ENCODE measurements at places on chromosomes 3 and 15.

DNA sequence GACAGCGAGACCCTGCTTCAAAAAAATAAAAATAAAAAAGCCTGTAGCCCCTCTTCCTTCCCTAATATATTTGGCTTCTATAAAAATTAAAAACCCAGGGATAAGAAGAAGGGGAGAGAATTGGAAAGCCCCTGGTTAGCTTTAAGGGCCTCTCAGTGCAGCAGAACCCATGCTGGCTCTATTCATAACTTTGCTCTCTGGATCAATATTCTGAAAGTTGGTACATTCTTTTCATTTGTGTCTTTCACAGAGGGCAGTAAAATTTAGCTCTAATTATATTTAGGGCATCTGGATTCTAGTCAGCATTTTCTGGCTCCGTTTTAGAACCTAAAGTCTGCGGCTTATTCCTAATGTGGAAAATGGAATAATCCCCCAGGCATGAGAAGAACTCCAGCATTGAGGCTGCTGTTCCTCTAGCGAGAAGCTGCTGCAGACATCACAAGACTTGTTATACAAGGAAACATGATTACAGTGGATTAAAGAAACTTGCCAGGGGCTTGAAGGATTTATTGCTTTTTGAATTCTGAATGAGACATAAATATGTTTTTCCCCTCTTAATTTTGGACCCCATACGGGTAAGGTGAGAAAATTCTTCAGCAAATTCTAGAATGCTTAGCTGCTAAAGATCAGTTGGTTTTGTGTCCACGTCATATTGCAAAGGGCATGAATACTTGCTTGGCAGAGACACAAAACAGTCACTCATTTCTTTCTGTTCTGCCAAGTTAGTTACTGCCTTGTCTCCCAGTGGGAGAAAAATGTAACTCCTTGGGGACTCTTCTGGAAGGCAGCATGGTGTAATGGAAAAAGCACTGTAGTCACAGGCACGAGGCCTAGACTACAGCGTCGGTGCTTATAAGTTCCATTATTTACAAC lies 177.7 kb downstream of the VGLL4 start:
- peak; percentile 85 for DNase-seq

GRCh38 chr3:156769721-156770654 lies 56.2 kb upstream of the LEKR1 start:
- peak; percentile 57 for DNase-seq

GRCh38 chr15:40102897-40103858 lies 5.5 kb downstream of the BMF start:
- DNase-seq: peak; percentile 91

DNA sequence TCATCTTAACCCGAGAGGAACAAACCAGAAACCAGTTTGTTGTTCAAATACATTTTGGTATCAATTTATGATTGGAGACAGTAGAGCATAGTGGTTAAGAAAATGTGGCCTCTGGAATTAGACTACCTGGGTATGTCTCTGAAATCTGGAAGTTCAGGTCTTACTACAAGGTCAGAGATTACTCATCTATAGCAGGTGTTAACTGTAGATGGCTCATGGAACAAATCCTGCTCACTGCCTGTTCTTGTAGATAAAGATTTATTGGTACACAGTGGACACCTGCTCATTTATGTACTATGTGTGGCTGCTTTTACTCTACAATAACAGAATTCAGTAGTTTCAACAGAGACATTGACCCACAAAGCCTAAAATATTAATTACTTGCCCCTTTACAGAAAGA lies 413.3 kb downstream of the CNTN6 start:
- no peak for DNase-seq

DNA sequence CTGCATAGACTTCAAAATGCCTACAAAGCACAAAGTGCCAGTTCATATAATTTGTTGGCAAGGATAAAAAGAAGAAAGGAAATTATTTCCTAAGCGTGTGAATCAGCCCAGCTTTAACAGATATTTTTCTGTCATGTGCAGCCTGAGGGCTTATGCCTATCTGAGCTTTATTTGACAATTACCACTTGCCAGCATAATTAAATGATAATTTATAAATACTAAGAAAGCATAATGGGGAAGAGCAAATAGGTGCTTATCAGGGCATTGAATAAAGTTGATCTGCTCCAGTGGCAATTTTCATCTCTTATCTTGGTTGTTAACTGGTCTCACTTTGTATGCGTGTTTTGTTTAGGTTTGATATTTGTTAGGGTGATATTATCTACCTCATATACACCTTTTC lies 313.4 kb upstream of the DNAJC19 start:
- DNase-seq: no peak

GRCh38 chr15:87155771-87156170 lies 1076.1 kb downstream of the AGBL1 start:
- DNase-seq: no peak

DNA sequence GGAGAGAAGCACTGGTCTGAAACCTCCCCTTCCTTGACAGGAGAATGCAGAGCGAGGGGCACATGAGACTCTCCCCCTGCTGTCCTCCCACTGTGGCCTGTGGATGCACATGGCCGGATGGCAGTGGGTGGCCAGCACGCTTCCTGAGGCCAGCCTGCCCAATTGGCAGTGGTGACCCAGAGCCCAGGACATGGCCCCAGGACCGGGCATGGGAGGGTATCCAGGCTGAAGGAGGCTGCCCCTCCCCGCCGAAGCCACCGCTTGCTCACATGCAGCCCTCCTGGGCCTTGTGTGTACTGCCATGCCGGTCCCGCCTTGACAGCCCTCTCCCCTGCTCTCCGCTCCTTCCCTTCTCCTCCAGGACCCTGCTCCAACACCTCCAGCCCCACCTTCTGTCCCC lies 100.9 kb downstream of the MEGF11 start:
- DNase-seq: no peak

- DNase-seq: no peak
These were observed 36.0 kb downstream of the RFX7 start for GRCh38 chr15:56207711-56208110.

- DNase-seq: no peak
These were observed 24.1 kb upstream of the NDUFB4 start for GRCh38 chr3:120572027-120572426.

GRCh38 chr15:37678124-37678523 lies 256.3 kb upstream of the TMCO5A start:
- no peak for DNase-seq

DNA sequence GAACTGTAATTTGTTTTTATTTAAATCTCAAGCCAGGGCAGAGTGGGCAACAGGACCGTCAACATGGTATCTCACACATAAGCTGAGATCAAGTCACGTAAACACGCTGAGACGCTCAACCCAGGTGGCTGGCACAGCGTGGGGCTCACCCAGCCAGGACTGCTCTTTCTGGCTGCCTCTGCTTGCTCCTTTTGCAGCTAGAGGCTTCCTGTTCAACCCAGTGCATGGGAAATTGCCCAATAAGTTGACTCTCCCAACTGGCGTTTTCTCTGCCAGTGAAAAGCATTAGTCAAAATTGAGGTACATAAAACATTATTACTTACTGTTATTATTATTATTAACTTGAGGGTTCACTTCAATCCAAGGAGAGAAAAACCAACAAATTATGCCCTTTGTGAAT lies 398.1 kb downstream of the NR2F2 start:
- DNase-seq: no peak

DNA sequence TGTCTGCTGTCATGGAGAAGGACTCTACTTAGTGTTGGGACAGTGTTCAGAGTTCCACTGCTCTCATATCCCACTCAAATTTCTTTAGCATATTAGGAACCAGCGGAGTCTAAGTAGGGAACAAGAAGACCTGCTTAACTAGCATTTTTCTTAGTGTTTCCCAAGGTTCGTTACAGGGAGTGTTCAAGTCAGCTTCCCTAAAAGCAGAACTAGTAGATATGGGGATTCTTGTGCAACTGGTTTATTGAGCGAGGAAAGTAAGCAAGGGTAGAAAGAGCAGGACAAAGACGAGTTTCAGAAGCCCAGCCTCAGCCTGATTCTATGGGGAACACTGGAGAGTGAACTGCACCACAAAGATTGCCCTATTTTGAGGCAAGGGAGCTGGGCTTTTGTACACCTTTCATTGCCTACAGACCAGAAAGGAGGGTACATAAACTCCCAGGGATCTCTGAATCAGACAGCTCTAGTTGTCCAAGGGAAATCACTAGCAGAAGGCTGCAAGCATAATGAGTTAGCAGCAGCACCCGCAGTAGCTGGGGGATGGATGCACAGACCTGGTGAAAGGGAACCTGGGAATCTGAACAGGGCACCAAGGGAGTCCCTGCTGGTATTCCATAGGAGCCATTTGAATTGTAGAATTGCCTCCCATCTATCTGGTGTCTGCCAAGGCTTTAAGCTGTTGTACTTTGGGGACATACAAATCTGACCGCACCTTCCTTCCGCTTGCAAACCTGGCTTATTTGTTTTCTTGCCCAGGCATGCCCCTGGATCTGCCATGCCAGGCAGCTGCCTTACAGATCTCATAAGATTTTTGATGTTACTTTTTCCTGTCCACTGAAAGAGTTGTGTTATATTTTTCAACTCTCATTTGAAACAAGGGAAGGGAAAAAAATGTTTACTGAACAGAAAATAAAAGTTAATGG lies 15.1 kb downstream of the CMTM7 start:
- no peak for DNase-seq

GRCh38 chr3:14867936-14868570 lies 49.3 kb downstream of the FGD5 start:
- DNase-seq: no peak

DNA sequence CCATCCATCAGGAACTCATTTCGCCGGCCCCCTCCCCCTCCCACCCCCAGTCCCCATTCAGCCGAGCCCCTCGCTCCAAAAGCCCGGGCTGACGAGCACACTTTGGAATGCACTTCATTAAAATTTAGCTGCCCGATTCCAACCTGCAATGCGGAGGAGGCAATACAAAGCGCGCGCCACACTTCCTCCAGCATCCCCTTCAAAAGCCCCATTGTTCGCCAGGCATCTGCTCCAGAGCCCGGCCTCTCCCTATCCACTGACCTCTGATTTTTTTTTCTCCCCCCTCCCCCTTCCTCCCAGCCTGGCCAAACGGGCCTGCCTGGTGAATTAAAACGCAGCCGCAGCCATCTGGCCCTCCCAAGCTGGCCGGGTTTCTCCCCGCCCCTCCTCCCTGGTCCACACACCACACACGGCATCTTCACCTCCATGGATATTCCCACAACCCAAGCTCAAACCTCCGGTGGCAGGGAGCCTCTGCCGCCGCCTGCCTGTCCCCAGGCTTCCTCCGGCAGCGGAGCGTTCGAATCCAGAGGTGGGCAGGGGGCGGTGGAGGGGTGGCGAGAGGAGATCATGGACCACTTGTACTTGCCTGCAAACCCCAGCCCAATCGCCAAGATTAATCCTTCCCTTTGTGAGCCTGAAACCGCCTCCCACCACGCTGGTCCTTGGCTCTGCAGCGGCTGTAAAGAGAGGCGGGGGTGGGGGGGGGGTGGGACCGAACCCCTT lies 441.3 kb downstream of the MAGI1 start:
- peak; percentile 46 for DNase-seq

GRCh38 chr3:178059119-178059518 lies 477.1 kb upstream of the KCNMB2 start:
- DNase-seq: no peak

DNA sequence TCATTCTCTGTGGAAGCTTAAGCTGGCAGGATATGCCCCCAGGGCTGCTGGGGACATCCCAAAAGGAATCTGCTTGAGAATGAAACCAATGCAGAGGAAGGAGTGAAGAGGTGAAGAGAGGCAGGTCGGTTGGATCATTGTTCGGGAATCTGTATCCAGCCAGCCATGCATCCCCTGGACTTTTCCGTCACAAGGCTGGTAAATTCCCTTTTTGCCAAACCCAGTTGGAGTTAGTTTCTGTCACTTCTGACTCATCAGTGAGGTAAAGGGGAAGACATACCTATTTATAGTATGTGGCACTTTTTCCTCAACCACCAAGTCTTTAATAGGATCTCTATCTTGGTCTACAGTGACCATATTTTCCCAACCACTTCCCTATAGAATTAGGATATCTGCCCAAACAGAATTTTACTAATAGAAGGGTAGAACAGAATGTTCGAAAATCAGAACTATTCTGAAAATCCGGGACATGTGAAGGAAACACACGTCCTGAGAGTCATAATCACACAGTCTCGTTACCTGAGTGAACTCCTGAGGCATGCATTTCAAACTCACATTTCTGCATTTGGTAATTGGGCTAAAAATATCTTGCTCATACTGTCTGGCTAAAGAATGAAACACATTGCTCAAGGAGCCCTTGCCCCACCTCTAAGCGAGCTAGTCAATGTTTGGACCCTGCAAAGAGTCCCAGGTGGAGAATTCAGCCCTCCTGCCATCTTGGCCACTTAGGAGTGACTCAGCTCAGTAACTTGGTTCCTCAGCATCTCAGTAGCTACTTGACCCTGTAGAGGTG lies 289.7 kb upstream of the ADAMTS9 start:
- DNase-seq: no peak

GRCh38 chr3:5226783-5227182 lies 39.3 kb downstream of the EDEM1 start:
- DNase-seq: peak; percentile 68

GRCh38 chr3:69145688-69146087 lies 23.3 kb upstream of the LMOD3 start:
- DNase-seq: no peak

DNA sequence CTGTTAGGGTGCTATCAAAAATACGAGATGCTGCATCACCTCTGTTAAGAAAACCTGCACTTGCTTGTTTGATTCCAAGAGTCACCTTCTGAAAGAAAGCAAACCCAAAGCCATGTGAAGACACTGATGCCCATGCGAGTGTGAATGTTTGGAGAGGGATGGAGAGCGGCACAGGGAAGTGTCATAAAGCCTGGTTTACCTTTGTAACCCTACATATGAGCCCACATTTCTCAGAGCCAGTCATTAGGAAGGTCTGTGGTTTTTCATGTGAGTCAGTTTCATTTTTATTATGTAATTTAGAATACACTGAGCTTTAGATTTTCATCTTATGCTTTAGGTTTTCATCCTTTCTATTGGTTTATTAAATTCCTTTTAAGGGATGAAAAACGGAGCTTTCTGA lies 896.8 kb downstream of the ROBO1 start:
- DNase-seq: no peak

DNA sequence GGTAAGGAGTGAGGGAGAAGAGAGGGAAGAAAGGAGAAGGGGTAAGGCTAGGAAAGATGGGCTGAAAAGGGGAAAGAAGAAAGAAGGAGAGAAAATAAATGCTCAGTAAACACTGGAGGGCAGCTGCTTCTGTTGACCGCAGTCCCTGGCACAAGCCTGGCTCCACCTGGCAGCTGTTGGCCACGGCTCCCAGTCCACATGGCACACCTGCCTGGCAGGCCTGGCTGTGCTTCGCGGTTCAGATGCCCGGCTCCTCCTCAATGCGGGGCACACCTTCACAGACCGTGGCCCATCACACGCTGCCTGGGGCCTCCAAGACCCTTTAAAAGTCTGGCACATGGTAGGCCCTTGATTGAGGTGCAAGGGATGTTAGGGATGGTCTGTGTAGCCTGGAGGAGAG lies 516.8 kb upstream of the PROK2 start:
- no peak for DNase-seq

- DNase-seq: no peak
These were observed 22.5 kb downstream of the GASK1A start for GRCh38 chr3:43001556-43002121.

DNA sequence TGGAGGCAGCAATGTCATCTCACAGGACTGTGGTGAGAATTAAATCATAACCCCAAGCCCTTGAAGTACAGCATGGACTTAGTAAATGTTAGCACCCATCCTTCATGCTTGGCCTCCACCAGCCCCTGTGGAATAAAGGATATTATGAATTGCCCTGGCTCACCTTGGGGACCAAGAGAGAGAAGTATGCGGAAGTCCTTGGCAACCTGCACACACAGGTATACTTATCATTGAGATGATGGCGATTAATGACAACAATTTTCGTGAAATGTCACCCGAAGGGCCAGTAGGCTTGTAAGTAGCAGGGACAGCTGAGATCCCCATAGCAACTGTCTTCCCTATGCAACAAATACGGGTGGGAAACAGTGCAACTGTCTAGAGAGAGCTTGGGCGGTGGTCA lies 102.0 kb downstream of the FAM43A start:
- no peak for DNase-seq

Measured in GM03348 (cell line).